ENCODE measurements at places on chromosomes 6 and 20.

DNA sequence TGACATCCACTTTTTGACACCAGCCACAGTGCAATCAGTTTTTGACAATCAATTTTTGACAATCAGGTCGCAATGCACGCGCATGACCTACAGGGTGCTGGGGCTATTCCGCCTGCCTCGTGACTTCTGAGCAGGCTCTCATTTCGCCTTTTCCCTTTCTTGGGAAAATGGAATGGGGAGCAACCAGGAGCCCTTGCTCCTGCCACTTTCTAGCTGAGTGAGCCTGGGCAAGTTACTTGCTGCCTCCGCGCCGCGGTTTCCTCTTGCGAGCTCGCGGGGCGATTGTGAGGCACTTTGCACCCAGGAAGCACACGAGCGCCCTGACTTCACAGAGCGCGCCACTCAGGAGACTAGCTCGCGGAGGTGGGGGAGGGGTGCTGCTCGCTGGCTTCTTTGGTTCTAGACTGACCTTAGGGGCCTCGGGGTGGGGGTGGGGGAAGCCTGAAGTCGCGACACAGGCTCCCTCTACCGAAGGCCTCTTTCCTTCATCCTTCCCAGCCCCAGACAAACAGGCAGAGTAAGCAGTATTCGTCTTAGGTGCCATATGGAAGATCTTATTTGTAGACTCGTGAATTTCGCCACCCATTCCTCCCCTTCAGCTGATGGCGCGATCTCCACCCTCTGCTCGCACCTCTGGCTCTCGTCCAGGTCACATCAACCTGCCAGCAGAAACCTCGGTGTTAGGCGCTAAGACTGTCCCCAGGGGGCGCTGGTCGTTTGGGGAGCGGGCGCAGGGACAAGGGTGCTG is 4.6 kb downstream of the TP53TG5 start:
- peak; percentile 74 for DNase-seq

- no peak for DNase-seq
These were observed 76.1 kb downstream of the COL19A1 start for GRCh38 chr6:69942485-69942884.

DNA sequence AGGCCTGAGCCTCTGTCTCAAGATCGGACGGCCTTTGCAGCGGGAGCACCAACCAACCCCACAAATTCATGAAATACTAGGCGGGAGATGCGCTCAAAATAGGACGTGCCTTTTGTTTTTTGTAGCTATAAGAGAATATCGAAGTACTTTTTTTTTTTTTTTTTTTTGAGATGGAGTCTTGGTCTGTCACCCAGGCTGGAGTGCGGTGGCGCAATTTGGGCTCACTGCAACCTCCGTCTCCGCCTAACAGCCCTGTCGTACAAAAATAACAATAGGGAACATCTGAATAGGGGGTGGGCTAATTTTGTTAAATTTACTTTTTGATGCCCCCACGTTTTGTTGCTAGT is 5.9 kb upstream of the TUBB2A start:
- peak; percentile 61 for DNase-seq

- DNase-seq, result no peak
These were observed 21.5 kb downstream of the FERMT1 start for GRCh38 chr20:6101346-6101745.

GRCh38 chr6:3381233-3381921 is 75.5 kb downstream of the SLC22A23 start:
- DNase-seq, result no peak

DNA sequence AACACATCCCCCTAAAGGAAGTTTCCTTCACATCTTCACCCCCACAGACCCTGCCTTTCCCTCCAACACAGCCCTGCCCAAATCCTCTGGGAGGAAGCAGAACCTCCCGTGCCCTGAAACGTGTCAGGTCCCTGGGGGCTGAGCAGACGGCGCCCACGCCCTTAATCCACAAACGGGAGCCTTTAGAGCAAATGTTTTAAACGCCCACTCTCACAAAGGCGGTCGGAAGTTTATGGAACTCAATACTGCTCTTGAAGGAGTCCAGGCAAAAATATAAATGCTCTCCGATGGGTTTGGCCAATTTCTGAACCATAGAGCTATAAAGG is 237.1 kb upstream of the AFDN start:
- DNase-seq, result no peak

DNA sequence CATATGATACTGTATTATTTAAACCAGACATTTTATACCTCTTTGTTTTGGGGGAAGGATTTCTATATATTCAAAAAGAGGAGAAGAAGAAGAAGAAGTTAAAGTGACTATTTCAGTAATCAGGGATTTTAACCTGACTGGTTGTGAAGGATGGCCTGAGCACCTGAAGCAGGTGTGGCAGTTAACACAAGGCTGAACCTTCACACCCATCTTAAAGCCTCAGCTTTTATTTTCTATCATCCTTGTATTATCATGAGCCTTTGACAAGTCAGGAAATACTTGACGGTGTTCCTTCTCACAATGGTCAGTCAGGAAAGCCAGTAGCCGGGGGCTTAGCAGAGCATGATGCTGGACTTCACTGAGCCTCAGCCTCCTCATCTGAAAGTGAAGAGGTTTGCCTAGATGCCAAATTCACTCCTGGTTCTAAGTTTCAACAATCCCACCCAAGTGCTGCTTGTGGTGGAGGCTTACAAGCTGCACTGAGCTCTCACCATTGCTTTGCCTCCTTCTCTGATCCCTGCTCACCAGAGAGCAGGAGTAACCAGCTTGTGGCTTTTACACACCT is 117.2 kb downstream of the JAG1 start:
- DNase-seq, result no peak

DNA sequence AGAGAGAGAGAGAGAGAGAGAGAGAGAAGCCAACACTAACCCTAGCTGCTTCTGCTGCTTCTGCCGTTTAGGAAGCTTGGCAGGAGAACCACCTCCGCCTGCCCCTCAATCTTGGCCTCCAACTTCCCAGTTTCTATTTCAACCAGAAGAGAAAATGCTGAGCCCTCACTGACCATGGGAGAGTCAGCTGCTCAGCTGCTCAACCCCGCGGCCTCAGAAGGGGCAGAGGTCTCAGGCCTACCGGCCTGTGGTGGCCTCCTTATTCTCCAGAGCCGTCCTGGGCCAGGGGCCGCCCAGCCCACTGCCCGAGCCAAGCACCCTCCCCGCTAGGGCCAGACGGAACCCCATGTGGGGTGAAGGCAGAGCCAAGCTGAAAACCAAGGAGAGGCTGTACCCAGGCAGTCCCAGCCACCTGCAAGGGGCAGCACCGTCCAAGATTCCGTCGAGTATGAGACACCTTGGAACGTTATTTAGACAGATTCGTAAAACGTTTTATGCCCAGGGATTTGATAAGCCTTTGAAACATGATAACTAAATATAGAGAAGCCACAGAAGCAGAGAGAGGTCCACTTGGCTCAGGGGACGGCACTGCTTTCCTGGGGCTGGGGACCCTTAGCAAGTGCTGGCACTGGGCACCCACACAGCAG is 116.6 kb downstream of the DLL1 start:
- DNase-seq, result peak; percentile 74

- no peak for DNase-seq
These were observed 127.4 kb downstream of the ADGRG6 start for GRCh38 chr6:142429195-142429594.

DNA sequence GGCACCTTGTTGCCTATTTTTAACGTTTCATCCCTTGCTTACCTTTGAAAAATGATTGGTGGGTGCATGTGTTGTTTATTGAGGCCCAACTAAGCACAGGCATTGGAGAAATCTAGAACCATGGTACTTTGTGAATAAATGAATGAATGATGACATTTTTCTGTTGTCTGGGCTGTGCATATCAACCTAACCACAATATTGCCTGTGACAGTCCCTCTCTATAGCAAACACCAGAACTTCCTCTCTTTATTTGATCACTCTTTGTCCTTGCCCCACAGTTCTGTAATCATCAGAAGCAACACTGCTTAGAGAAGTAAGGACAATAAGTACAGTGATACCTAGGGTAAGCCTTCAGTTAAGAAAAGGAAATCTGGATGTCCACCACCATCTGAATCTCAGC is 75.1 kb downstream of the TBC1D7 start:
- DNase-seq, result peak; percentile 74

GRCh38 chr20:1778338-1778737 is 116.9 kb upstream of the SIRPA start:
- no peak for DNase-seq

GRCh38 chr6:160477901-160478300 is 129.7 kb downstream of the SLC22A3 start:
- no peak for DNase-seq

DNA sequence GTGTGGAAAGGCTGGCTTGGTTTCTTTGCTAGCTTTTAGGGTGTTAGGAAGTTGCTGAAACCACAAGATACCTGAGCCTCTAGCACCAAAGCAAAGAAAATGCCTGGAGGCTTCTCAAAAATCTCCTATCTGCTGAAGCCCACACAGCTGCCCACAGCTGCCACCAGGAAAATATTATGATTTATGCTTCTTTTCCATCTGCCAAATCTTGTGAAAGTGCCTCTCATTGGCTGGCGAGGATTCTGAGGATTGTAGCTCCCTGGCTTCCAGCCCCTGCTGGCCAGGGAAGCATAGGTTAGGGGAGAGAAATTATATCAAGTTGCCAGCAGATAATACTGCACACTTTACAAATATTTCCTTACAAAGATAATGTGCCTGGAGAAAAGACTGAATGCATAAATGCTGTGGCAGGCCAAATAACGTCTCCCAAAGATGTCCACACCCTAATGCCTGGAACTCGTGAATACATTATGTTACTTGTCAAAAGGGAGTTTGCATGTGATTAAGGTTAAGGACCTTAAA is 98.4 kb downstream of the MRPL14 start:
- DNase-seq, result no peak

- peak; percentile 27 for DNase-seq
These were observed 93.2 kb downstream of the DLGAP4 start for GRCh38 chr20:36399147-36399968.

DNA sequence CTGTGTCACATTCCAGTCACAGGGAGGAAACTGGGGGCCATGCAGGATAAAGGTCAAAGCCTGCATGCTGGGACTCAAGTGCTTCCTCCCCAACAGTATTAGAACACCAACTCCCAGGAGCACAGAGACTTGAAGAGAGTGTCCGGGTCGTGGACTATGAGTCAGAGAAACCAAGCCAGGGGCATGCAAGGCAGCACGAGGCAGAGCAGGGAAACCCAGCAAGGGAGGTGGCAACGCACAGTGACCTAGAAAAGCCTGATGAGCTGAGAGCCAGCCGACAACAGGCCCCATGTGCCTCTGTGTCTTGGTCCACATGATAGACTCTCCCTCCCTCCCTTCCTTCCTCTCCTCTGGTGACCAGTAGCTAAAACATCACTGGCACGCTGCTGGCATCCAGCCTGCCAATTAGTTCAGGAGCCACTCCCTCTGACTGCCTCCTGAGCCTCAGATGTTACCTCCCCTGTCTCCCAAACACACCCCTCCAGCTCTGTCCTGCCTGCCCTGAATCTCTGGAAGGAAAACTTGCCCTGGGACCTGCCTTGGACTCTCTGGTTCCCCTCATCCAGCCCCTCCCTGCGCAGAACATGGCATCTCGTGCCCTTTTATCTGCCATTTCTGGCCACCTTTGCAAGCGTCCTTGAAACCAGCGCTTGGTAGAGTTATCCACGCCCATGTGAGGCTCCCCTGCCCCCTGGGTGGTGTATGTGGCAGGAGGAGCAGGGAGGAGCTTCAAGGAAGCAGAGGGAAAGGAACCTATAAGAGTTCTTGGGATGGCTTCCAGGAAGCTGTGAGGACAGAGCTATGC is 16.2 kb upstream of the RNF39 start:
- DNase-seq, result peak; percentile 89

- DNase-seq, result no peak
These were observed 13.6 kb downstream of the ITPA start for GRCh38 chr20:3222635-3223600.

- peak; percentile 88 for DNase-seq
These were observed 40.7 kb downstream of the RGS17 start for GRCh38 chr6:153090241-153090930.
